ENCODE measurements at places on chromosomes 3 and 15. TPM values are rescaled to one million over a fixed set of nuclear protein-coding genes. Genes with fewer than 3 reads are reported as not detected.

GRM2 gene
- total RNA-seq = not detected

GP9 gene
- total RNA-seq = not detected

ABI3BP gene
- total RNA-seq = 0.91 TPM

DISP2 gene
- 0.58 TPM for total RNA-seq

ARHGEF3 gene
- total RNA-seq = 9.0 TPM

ELP6 gene
- 27.1 TPM for total RNA-seq

LRRC15 gene
- 0.20 TPM for total RNA-seq

CNTN4 gene
- not detected for total RNA-seq

GOLGA6L7 gene
- total RNA-seq = not detected

GOLGA8T gene
- total RNA-seq = 2.0 TPM

PEX5L gene
- not detected for total RNA-seq

PLA2G4D gene
- total RNA-seq = not detected

Measured in A549 treated with GW870086 at 1 μM for 4 hours (cell line).